Metanephros (tissue), 2 donors: ENCODE measurements at places on chromosomes 6 and 20. TPM values are rescaled to one million over a fixed set of nuclear protein-coding genes. Genes with fewer than 3 reads are reported as not detected.

TRIM31 gene
- not detected for total RNA-seq

CPXM1 gene
- total RNA-seq = 146 TPM

TM9SF4 gene
- 61.0 TPM for total RNA-seq

TRAPPC3L gene
- total RNA-seq = 0.06 TPM

LGSN gene
- 0.41 TPM for total RNA-seq

ATXN1 gene
- total RNA-seq = 48.7 TPM

SOX4 gene
- 136 TPM for total RNA-seq

GCLC gene
- 29.3 TPM for total RNA-seq

MICB gene
- 3.6 TPM for total RNA-seq

WFDC13 gene
- not detected for total RNA-seq

SFTA2 gene
- not detected for total RNA-seq

SYNGAP1 gene
- total RNA-seq = 14.3 TPM

KIAA1755 gene
- total RNA-seq = 4.2 TPM

CCN5 gene
- not detected for total RNA-seq

SLC22A16 gene
- total RNA-seq = 1.2 TPM

LINC00237 gene
- not detected for total RNA-seq

SCGN gene
- 0.35 TPM for total RNA-seq

IL17A gene
- total RNA-seq = not detected

PKIB gene
- total RNA-seq = 2.3 TPM

SMIM13 gene
- total RNA-seq = 10.7 TPM

SLC17A9 gene
- 1.3 TPM for total RNA-seq

MAS1 gene
- total RNA-seq = not detected

PPP1R16B gene
- total RNA-seq = 7.1 TPM

BAG2 gene
- total RNA-seq = 4.0 TPM

WTAP gene
- 91.0 TPM for total RNA-seq

SAMD10 gene
- 6.5 TPM for total RNA-seq

RNASET2 gene
- 73.1 TPM for total RNA-seq

OVOL2 gene
- 1.7 TPM for total RNA-seq

CRISP3 gene
- 0.88 TPM for total RNA-seq

ERVFRD-1 gene
- total RNA-seq = not detected

SYCP2 gene
- 8.4 TPM for total RNA-seq

OXT gene
- not detected for total RNA-seq

ESR1 gene
- total RNA-seq = 3.5 TPM

RIPPLY2 gene
- total RNA-seq = not detected

AVP gene
- total RNA-seq = not detected

ZNF133 gene
- 27.5 TPM for total RNA-seq

MUC21 gene
- not detected for total RNA-seq

APOM gene
- total RNA-seq = 24.0 TPM

AFG1L gene
- 8.4 TPM for total RNA-seq

TJAP1 gene
- 25.9 TPM for total RNA-seq

MEP1A gene
- total RNA-seq = not detected

HCRTR2 gene
- total RNA-seq = 0.76 TPM

PKIG gene
- total RNA-seq = 39.8 TPM

PTCHD4 gene
- 2.1 TPM for total RNA-seq

HMGN3 gene
- 81.5 TPM for total RNA-seq

CASS4 gene
- total RNA-seq = 4.1 TPM

SIM1 gene
- total RNA-seq = 34.3 TPM

TAGAP gene
- total RNA-seq = 3.3 TPM

ECT2L gene
- total RNA-seq = 0.06 TPM

RSPH4A gene
- 1.9 TPM for total RNA-seq

PHF20 gene
- total RNA-seq = 32.5 TPM

ROS1 gene
- total RNA-seq = 0.23 TPM

BTNL2 gene
- total RNA-seq = not detected

MCHR2 gene
- not detected for total RNA-seq

BPIFA1 gene
- total RNA-seq = not detected

ADGRG6 gene
- 37.0 TPM for total RNA-seq

LY6G5C gene
- 1.1 TPM for total RNA-seq

DAAM2 gene
- total RNA-seq = 35.6 TPM

ENTPD6 gene
- total RNA-seq = 28.8 TPM

HFE gene
- total RNA-seq = 9.3 TPM
